ENCODE measurements at places on chromosomes 16 and 17. TPM values are rescaled to one million over a fixed set of nuclear protein-coding genes. Genes with fewer than 3 reads are reported as not detected.

The ATAD5 gene
- polyA plus RNA-seq: 1.6 TPM

GRCh38 chr16:87584271-87584670, 18.0 kb upstream of the JPH3 start:
- DNase-seq: peak; percentile 55
- peaks cover 25% of the 10 kb centered on the region for H3K4me1 ChIP-seq
- no peaks in the 10 kb centered on the region for H3K36me3 ChIP-seq
- no peak overlapping the region for H3K27ac ChIP-seq
- no peak overlapping the region for H3K4me3 ChIP-seq

GRCh38 chr16:66007717-66008116, 358.8 kb upstream of the CDH5 start:
- H3K4me1 ChIP-seq: peaks cover 5% of the 10 kb centered on the region
- peak overlapping the region; percentile 62 for H3K27ac ChIP-seq
- peak; percentile 80 for DNase-seq
- H3K36me3 ChIP-seq: no peaks in the 10 kb centered on the region

The CES5A gene
- polyA plus RNA-seq: not detected

GRCh38 chr17:47850692-47851573, at the start of gene SP6:
Gene SP6 (minus strand): TSS chr17:47851163. CDS start chr17:47848429, 2,734 bp downstream.
- H3K4me3 ChIP-seq: no peak within 1 kb of the TSS
- peak; percentile 65 for DNase-seq
- no peaks in the 10 kb centered on the region for H3K36me3 ChIP-seq
- peaks cover 2% of the 10 kb centered on the region for H3K4me1 ChIP-seq
- H3K27ac ChIP-seq: no peak within 1 kb of the TSS
- peaks cover 62% of the 10 kb centered on the region for H3K27me3 ChIP-seq

The PIGQ gene
- 13.0 TPM for polyA plus RNA-seq

GRCh38 chr17:65231086-65231485, 93.9 kb downstream of the RGS9 start:
- H3K27me3 ChIP-seq: no peaks in the 10 kb centered on the region
- no peaks in the 10 kb centered on the region for H3K4me1 ChIP-seq
- H3K4me3 ChIP-seq: no peak overlapping the region
- no peaks in the 10 kb centered on the region for H3K36me3 ChIP-seq
- no peak for DNase-seq

GRCh38 chr17:42548070-42548837, 4.5 kb upstream of the HSD17B1 start:
- peak; percentile 54 for DNase-seq
- no peak overlapping the region for H3K27ac ChIP-seq
- no peak overlapping the region for H3K4me3 ChIP-seq
- H3K36me3 ChIP-seq: peaks cover 11% of the 10 kb centered on the region
- H3K27me3 ChIP-seq: no peaks in the 10 kb centered on the region

The XAF1 gene
- polyA plus RNA-seq: 3.2 TPM

The ERN2 gene
- 0.07 TPM for polyA plus RNA-seq

GRCh38 chr16:85898521-85899442, at the start of gene IRF8:
Gene IRF8 (plus strand): TSS chr16:85899162. CDS start chr16:85903016, 3,854 bp downstream.
- DNase-seq: peak; percentile 19
- no peaks in the 10 kb centered on the region for H3K36me3 ChIP-seq
- H3K27ac ChIP-seq: no peak within 1 kb of the TSS
- H3K4me1 ChIP-seq: no peaks in the 10 kb centered on the region

The XYLT1 gene
- polyA plus RNA-seq: 13.9 TPM

DNA sequence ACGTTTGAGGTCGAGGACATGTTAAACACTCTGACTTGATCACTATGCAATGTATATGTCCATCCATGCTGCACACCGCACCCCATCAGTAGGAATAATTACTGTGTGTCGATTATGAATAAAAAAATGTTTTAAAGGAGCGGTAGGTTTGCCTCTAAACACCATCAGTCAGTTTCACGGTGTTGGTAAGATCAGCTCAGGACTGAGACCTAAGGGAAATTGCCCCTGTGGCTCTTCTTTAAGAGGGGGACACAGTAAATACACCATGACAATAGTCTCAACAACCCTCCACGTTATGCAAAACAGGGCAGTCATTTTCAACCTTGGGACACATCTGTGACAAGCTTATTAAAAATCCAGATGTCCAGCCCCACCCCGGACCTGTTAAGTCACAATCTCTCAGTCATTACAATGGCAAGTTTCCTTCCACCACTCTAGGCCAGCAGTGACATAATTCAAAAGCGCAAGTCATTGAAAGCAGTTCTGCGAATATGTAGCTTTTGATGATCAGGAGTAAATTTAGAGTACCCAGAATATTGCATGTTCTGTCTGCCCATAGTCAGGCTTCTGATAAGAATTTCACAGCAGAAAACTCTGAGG, 1.2 kb downstream of the ATMIN start:
- DNase-seq: peak; percentile 11
- no peaks in the 10 kb centered on the region for H3K27me3 ChIP-seq
- peak overlapping the region; percentile 76 for H3K4me3 ChIP-seq
- H3K27ac ChIP-seq: peak overlapping the region; percentile 53
- no peaks in the 10 kb centered on the region for H3K36me3 ChIP-seq

- H3K4me3 ChIP-seq: no peak overlapping the region
- no peaks in the 10 kb centered on the region for H3K4me1 ChIP-seq
- no peaks in the 10 kb centered on the region for H3K36me3 ChIP-seq
- no peak for DNase-seq
- no peak overlapping the region for H3K27ac ChIP-seq
- H3K27me3 ChIP-seq: no peaks in the 10 kb centered on the region
These were observed 256.3 kb upstream of the ZFHX3 start for GRCh38 chr16:73304008-73304774.

GRCh38 chr17:47792979-47793378, 28.6 kb downstream of the OSBPL7 start:
- DNase-seq: no peak
- H3K27me3 ChIP-seq: peaks cover 27% of the 10 kb centered on the region
- no peaks in the 10 kb centered on the region for H3K4me1 ChIP-seq
- H3K4me3 ChIP-seq: no peak overlapping the region
- no peaks in the 10 kb centered on the region for H3K36me3 ChIP-seq

Measured in fibroblast of lung (primary cell).